ENCODE measurements at places on chromosomes 1 and 21.

- no peak for DNase-seq
Measured at GRCh38 chr1:181936768-181937581, 124.5 kb downstream of the ZNF648 start.

DNA sequence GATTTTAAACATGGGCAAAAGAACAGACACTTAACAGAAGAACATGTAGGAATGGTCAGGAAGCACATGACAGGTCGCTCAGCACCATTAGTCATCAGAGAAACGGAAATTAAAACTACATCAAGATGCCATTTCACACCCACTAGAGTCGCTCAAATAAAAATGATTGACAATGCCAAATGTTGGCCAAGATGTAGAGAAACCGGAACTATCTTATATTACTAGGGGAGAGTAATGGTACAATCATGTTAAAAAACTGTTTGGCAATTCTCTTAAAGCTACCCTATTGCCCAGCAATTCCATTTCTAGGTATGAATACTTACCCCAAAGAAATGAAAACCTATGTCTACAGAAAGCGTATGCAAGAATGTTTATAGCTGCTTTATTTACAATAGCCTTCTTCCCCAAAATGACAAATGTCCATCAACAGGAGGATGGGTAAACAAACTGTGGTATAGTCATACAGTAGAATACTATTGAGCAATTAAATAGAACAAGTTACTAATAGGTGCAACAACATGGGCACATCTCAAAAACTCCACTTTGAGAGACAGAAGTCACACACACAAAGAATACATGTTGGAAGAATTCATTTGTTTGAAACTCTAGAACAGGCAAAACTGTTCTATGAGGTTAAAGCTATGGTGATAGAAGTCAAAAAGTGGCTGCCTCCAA, 92.8 kb downstream of the ETS2 start:
- DNase-seq, result no peak

- no peak for DNase-seq
Measured at GRCh38 chr1:2203671-2204414, 9.3 kb upstream of the FAAP20 start.

GRCh38 chr21:29499229-29499628, 200.5 kb downstream of the BACH1 start:
- no peak for DNase-seq

- peak; percentile 52 for DNase-seq
Measured at GRCh38 chr1:43227143-43227764, 42.5 kb upstream of the TMEM125 start.

DNA sequence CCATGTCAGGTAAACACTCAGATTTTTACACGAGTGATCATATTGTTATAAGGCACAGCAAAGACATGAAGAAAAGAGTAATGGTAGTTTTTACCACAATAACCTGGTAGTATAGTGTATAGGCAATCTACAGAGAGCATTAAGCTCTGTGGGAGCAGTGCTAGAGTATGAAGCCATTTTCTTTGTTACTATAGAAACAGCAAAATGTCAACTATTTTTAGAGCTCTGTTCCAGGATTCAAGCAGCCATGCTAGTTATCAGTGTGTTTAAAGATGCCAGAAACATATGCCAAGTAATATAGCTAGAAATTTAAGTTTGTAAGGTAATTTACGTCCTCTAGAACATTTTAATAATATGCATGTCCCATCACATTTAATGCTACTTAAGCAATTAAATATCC, 77.6 kb upstream of the RGS18 start:
- no peak for DNase-seq

DNA sequence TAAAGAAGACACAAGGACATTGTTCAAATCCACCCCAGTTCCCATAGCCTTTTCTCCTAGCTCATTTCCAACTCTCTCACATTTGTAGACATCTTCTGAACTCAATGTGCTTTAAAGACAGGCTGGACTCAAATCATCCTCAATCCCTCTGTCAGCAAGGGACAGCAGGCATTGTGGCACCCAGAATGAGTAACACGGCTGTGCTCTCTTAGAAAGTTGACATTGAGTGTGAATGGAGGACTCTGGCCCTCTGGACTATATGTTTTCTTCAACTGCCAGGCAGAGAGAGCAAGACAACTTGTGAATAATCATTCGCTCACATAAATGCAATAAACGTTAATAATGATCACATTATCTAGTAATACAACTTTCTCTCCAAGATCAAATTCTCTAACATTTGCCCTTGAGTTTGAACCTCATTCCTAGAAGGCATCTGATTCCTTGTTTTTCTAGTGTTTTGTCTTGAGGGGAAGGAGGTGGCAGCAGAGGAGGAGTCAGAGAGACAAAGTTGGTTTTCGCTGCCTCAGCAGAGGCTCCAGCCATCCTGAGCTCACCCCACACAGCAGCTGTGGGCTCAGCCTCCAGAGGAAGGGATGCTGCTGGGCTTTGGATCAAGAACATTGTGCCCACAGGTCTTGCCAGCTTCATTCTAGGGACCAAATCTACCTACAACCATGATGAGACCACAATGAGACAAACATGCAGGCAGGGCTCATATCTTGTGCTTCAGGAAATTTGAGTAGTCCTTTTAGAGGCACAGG, 85.1 kb downstream of the BCAR3 start:
- DNase-seq, result no peak

- DNase-seq, result no peak
Measured at GRCh38 chr1:156833603-156834002, 17.0 kb upstream of the SH2D2A start.

GRCh38 chr1:24110642-24111261, 1.2 kb downstream of the MYOM3 start:
- DNase-seq, result no peak

DNA sequence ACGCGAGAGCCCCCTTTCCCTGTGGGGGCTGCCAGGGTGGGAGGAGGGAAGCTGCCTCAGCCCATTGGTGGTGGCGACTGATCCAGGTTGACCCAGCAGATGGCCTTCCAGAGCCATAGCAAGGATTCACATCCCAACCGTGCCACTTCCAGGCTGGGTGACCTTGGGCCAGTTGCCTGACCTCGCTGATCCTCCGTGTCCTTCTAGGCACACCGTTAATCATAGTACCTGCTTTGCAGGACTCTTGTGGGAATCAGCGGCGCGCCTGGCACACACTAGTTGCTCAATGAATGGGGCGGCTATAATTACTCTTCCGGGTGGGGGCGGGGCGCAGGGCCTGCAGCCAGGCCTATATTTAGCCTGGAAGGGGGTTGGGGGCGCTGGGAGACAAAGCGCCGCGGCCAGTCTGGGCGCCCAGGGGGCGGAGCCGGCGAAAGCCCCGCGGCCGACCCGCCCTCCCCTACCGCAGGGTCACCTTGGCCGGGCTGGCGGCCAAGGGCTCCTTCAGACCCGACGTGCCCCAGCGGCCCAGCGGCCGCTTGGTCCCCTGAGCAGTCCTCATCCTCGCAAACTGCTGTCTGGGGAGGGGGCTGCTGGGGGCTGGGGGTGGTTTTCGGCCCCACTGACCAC, 5.1 kb downstream of the HSPB7 start:
- DNase-seq, result peak; percentile 78

DNA sequence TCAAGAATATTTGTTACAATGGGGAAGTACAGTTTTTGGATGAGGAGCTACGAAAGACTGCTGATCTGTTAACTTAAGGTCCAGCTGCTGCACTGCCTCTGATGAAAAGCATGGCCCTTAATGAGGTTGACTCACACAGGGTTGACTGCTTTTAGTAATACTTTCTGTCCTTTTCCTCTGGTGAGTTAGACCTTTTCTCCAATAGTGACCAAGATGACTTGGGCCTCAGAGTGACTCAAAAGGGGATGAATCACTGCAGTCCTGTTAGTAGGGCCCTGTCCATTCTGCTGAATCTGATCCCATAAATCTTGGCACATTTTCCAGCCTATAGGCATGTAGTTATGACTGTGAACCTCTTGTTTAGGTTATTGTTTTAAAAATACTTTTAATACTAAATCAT, 2.7 kb downstream of the DISP1 start:
- peak; percentile 82 for DNase-seq

All from amniotic epithelial cell (primary cell).